Stromal cell of bone marrow (primary cell): ENCODE measurements at places on chromosomes 2 and 18.

- no peak for DNase-seq
Measured at GRCh38 chr18:23826850-23827620, 137.8 kb downstream of the LAMA3 start.

DNA sequence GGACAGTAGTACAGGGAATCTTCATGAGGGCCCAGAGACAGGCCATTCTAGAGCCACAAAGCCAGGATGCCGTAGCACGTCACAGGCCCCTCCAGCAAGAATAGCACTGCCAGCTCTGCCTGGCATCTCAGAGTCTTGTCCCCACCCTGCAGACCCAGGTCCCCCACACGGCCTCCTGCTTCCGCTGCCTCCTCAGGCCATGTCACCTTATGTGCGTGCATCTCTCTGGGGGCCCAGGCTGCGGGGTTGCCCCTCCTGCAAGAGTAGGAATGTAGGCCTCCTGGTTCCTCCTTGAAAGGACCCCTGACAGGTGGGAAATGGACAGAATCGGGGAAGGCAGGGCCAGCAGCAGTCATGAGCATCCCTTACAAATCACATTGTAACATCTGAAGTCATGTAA is 49.8 kb downstream of the ADI1 start:
- no peak for DNase-seq

GRCh38 chr2:150063931-150064548 is 423.4 kb downstream of the RND3 start:
- DNase-seq: no peak

DNA sequence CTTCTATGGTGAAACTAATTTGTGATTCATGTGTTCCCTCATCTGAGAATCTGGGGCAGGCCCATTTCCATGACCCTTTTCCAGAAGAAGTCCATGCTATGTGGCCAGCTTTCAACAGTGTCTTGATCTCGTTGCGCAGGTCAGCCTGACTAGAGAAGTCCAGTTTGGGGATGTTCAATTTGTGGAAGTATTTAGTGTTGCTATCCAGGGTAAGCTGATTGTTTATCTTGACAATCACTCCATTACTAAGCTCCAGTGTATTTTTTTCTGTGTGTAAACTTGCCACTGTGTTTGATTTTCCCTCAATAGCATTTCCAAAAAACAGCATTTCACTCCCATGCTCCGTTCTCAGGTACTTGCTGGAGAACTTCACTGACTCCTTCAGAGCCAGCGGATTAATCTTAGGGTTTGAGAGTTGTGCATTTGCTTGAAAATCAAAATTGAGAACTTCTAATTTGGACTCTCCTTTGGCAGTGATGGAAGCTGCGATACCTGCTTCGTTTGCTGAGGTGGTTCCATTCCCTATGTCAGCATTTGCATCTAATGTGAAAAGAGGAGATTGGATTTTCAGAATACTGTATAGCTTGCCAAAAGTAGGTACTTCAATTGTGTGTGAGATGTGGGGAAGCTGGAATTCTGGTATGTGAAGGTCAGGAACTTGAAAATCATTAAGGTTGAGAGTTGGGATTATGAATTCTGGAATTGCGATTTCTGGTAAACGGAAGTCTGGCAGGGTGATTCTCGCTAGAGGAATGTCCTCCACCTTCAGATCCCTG is 35.7 kb downstream of the APOB start:
- DNase-seq: no peak

- no peak for DNase-seq
Measured at GRCh38 chr2:44548221-44549098, 186.7 kb downstream of the CAMKMT start.

- peak; percentile 71 for DNase-seq
Measured at GRCh38 chr18:7207366-7207915, 23.4 kb upstream of the LRRC30 start.

DNA sequence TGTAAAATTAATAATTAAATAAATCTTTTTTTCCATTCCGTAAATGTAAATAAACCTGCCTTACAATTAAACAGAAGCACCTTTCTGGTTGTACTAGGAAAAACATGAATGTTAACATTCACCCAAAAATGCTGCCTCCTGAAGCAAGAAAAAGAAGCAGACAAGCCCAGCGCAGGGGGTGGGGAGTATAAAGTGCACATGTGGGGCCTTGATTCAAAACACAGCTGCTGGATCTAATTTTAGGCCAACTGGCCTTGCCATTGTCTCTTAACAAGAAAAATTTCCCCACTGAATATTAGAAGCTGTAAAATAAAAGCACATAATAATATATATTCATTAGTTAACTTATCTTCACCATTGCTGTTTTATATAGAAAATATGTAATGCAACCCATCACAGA is 28.3 kb downstream of the TCF4 start:
- DNase-seq: no peak

DNA sequence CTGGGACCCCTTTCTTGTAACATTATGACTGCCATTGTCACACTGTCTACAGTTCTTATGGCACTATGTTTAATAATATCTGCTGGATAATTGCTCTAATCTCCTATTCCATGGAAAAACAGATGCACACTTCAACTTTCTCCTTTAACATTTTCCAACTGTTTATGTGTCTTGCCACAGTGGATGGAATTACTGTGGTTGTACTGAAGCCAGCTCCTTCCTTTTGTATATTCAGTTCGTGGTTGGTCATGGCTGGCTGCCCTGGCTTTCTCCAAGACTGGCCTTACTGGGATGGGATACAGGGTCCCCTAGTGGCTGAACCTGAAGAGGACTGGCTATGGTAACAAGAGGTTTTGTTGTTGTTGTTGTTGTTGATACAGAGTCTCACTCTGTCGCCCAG is 113.9 kb downstream of the SS18 start:
- DNase-seq: peak; percentile 38

DNA sequence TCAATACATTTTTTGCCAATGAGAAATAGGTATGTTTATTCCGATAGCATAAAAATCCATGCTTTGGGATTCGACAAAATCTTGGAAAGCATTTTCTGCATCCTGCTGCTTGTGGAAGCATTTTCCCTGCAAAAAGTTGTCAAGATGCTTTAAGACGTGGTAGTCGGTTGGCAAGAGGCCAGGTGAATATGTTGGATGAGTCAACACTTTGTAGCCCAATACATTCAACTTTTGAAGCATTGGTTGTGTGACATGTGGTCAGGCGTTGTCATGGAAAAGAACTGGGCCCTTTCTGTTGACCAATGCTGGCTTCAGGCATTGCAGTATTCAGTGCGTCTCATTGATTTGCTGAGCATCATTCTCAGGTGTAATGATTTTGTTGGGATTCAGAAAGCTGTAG is 764.5 kb downstream of the TRIB2 start:
- no peak for DNase-seq

GRCh38 chr2:10900216-10901109 is 11.3 kb upstream of the KCNF1 start:
- no peak for DNase-seq

GRCh38 chr2:46555011-46555410 is 75.6 kb downstream of the TMEM247 start:
- DNase-seq: no peak

DNA sequence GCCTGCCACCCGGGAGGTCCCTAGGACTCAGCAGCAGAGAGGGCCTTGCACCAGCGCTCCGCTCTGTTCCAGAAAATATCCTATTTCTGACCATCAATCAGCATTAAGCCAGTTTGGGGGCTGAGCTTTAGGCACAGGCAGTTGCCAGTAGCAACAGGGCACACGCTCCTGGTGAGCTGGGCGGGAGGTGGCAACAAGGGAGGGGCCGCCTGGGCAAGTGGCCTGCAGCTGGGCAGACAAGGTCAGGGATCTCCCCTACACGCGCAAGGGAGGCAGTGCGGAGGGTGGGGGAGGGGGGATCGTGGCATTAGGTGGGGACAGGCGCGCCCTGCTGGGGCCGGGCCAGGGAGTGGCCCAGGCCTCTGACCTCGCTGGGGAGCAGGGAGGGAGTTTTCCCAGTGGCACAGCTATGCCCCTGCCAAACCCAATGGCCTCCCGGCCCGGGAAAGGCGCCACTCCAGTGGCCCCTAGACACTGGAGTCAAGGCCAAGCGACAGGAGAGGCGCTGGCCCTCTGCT is 302.8 kb downstream of the NCKAP5 start:
- DNase-seq: no peak

DNA sequence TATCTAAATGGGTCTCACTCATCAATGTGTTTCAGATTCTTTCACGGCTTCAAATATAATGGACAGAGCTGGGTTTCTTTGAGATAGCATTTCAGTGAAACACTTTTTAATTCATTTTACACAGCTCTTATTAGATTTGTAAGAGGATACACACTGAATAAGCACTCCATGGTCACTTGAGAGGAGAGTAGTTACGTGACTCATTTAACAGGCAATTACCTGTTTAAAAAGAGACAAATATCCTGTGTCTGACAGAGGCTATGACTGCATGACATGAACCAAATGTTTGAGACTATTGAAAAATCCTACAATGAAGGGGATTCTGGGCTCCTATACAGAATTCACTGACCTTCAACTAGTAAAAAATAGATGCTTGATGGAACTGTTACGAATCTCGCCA is 786.9 kb downstream of the EPHA4 start:
- no peak for DNase-seq

DNA sequence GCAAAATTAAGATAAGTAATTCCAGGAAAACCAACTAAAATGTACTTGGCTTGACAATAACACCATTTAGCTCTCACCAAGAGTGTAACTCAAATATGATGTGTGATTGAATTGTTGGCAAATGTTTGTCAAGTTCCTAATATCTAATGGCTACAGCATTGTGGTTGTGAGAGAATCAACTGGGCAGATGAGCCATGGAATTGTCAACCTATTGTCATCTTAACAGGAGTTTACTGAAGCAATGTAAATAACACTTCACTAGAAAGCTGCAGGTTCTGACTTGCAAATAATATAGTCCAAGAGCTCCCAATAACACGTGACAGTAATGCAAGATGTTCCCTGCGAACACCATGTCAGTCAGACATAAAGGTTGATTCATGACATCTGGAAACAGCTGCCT is 495.2 kb upstream of the MEIS1 start:
- no peak for DNase-seq

- DNase-seq: no peak
Measured at GRCh38 chr2:101360232-101360631, 27.1 kb downstream of the CREG2 start.

- no peak for DNase-seq
Measured at GRCh38 chr2:1833726-1834125, 89.4 kb upstream of the PXDN start.

GRCh38 chr2:17864676-17865075 is 13.8 kb upstream of the KCNS3 start:
- no peak for DNase-seq

GRCh38 chr2:208049441-208049840 is 24.1 kb upstream of the PLEKHM3 start:
- no peak for DNase-seq

DNA sequence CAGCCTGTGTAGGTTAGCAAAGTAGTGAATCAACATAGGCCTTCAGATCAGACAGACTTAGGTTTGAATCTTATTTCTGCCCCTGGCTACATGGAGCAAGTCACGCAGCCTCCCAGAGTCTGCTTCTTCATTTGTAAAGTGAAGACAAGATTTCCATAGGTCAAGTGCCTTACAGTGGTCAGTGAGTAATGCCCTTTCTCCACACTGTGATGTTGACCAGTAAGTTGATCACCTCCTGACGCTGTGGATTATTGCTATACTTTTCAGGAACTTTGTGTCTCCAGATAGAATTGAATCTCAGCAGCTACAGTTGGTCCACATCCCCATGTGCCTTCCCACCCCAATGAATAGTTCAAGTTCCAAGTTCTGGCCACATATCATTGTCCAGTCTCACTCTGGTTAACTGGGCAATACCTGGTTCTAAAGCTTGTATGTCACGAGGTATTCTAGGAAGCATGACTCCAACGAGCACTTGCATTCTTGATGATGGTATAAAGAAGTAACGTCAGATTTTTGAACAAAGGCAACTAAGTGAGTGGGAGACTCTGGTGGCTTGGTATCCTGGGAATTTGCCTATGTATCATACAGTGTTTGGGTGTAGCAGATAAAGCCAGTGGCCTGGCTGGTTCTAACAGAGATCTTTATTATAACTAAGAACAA is 2.1 kb upstream of the CLIP4 start:
- DNase-seq: no peak

DNA sequence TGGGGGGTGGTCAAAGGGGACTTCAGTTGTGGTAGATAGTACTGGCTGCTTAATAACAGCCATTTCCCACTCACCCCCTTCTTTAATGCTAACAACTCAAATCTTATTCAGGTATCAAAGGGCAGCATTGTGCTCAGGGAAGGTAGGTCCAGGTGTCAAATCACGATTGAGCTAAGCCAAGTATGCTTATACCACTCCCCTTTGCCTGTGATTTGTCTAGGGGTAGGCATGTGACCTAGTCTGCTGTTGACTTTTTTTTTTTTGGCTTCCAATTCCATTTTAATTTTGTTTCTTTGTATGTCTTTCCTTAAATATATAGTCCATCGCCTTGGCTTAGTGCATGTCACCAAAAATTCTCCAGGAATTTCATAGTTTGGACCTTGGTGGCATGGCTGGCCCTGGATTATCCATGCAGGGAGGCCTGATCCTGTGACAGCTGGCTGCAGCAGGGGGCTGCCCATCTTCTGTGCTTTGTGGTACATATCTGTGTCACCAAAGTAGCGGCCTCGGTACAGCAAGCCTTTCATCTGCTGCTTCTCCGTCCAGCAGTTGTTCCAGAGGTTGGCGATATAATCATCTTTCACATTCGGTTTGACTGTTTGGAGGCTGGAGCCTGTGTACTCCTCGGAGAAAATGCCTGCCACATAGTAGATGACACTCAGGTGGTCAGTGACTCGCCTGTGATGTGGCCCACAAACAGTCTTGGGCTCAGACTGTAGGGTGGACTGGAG is 68.1 kb upstream of the SPRED2 start:
- no peak for DNase-seq

DNA sequence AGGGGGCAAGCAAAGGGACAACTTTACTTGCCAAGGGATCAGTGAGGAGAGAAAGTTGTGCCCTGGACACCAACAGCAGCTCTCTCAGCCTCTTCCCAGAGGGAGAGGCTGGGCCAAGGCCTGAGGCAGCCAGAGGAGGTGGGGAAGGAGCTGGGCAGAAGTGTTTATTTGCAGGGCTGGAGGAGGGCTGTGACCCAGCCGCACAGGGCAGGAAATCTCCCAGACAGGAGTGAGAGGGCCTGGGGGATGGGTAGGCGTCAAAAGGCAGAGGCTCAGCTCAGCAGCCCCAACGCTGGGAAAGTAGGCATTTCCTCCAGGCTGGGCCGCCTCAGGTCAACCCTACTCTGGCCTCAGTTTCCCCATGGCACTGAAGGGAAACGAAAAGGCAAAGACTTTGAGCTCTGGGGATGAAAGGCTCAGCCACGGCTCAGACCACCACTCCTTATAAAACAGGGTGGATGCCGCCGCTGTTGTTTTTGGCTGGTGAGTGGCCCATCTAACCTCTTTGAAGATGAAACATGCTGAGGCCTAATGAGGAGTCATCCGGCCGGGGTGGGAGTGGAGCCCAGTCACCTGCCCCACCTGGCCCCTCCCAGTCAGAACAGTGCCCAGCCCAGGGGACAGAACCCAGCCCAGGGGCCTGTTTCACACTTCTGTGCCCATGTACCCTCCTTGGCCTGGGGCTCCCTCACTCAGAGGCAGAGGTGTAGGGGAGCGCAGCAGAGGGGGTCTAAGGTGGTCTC is 21.9 kb upstream of the SEMA4C start:
- no peak for DNase-seq

GRCh38 chr2:169034256-169034655 is 3.1 kb upstream of the ABCB11 start:
- DNase-seq: no peak
